CD4-positive, alpha-beta memory T cell (primary cell): ENCODE measurements at places on chromosomes 3 and 15. TPM values are rescaled to one million over a fixed set of nuclear protein-coding genes. Genes with fewer than 3 reads are reported as not detected.

Gene RTP3
- not detected for polyA plus RNA-seq

Gene GOLGA8R
- polyA plus RNA-seq: not detected

DNA sequence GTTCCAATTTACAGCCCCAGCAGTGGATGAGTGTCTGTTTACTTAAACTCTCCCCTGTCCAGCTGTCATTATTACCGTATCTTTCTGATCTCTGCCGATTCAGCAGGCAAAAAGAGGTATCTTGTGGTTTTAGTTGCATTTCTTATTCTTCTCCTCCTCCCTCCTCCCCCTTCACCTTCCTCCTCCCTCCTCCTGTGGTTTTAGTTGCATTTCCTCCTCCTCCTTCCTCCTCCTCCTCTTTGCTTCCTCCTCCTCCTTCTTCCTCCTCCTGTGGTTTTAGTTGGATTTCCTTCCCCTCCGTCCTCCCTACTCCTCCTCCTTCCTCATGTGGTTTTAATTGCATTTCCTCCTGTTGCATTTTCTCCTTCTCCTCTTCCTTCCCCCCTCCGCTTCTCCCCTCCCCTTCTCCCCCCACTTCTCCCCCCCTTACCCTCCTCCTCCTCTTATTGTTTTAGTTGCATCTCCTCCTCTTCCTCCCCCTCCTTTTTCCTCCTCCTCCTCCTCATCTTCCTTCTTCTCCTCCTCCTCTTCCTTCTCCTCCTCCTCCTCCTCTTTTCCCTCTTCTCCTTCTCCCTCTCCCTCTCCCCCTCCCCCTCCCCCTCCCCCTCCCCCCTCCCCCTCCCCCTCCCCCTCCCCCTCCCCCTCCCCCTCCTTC lies 25.3 kb upstream of the VPS33B start:
- H3K4me1 ChIP-seq: peaks cover 21% of the 10 kb centered on the region
- no peak overlapping the region for H3K27ac ChIP-seq
- DNase-seq: peak; percentile 11
- H3K36me3 ChIP-seq: no peaks in the 10 kb centered on the region

GRCh38 chr3:150220799-150221198 lies 187.3 kb upstream of the TSC22D2 start:
- DNase-seq: no peak
- peaks cover 5% of the 10 kb centered on the region for H3K4me1 ChIP-seq
- H3K27me3 ChIP-seq: peaks cover 9% of the 10 kb centered on the region
- no peak overlapping the region for H3K27ac ChIP-seq

GRCh38 chr3:71018799-71019198 lies 564.7 kb downstream of the FOXP1 start:
- H3K4me1 ChIP-seq: peaks cover 27% of the 10 kb centered on the region
- peaks cover 11% of the 10 kb centered on the region for H3K36me3 ChIP-seq
- H3K27me3 ChIP-seq: no peaks in the 10 kb centered on the region
- H3K27ac ChIP-seq: no peak overlapping the region

DNA sequence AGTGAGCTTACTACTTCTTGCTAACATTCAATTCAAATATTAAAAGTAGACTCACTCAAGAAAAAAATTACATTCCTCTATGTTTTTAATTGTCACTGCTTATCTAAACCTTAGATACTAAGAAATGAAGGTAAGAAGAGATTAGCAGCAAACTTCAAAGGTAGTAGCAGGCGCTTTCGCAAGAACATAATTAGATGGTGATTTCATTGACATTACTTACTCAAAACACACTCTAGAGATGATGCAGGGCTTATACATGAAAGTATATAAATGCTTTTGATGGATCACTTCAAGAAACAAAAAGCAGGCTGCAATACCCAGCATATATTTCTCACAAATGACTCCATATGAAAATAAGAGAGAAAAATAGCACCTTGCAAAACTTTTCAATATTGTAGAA lies 86.8 kb downstream of the FSIP1 start:
- H3K4me3 ChIP-seq: no peak overlapping the region
- no peaks in the 10 kb centered on the region for H3K4me1 ChIP-seq
- no peaks in the 10 kb centered on the region for H3K27me3 ChIP-seq

DNA sequence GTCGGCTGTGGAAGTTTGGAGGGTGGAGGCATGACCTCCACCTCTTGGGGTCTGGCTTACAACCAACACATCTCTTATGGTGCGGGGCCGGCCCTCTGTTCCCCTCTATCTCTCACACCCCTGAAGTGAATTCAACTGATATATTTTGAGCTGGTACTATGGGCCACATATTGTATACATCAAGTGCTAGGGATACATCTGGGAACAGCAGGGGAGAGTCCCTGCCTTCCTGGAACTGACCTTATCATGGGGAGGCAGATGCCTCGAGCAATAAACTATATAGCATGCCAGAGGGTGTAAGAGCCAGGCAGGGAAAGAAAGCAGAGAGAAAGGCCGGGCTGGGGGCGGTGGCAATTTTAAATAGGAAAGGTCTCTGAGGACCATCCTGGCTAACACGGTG lies 60.4 kb upstream of the TRPM1 start:
- no peaks in the 10 kb centered on the region for H3K27me3 ChIP-seq
- no peaks in the 10 kb centered on the region for H3K4me1 ChIP-seq

- peaks cover 16% of the 10 kb centered on the region for H3K4me1 ChIP-seq
- H3K27me3 ChIP-seq: no peaks in the 10 kb centered on the region
- H3K27ac ChIP-seq: no peak overlapping the region
- no peak overlapping the region for H3K4me3 ChIP-seq
Measured at GRCh38 chr15:79957741-79958140, 13.3 kb downstream of the BCL2A1 start.

- no peaks in the 10 kb centered on the region for H3K36me3 ChIP-seq
- no peak overlapping the region for H3K4me3 ChIP-seq
- DNase-seq: no peak
- H3K27ac ChIP-seq: no peak overlapping the region
- no peaks in the 10 kb centered on the region for H3K27me3 ChIP-seq
Measured at GRCh38 chr3:188697127-188697526, 474.6 kb upstream of the TPRG1 start.

DNA sequence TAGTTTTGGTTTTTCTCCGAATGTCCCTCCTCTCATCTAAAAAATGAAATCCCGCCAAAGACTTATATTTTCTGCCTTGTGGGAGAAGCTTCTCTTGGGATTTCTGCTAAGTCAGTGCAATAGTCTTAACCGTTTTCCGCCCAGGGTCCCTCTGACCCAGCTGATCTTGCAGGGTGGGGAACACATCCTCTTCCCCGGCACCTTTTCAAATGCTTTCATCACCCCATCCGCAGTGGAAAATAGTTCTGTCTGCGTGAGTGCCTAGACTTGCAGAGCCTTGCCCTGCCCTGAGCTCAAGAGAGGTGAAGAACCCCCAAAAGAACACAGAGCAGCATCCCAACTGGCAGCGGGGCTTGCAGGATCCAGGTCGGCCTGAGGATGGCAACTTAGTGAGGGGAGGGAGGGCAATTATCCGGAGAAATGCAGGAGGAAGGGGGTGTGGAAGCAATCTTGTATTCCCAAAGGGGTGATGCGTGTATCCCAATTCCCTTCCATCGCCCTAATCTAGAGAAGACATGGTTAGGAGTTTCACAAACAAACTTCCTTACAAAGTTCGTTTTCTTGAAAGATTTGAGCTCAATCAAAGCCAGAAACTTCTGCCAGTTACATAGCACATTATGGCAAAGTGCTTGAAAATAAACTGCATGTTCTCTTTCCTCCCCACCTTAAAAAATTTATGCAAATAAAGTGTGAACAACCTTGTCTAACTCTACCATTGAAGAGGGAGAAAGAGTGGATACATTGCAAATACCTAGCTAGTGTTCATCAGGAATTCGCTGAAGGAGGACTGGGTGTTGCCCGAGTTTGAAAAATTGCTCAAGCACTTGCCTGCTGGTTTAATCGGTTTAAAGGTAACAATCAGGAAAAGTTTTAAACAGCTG lies 79.9 kb downstream of the NR2F2 start:
- no peak overlapping the region for H3K4me3 ChIP-seq
- no peaks in the 10 kb centered on the region for H3K4me1 ChIP-seq
- peaks cover 9% of the 10 kb centered on the region for H3K27me3 ChIP-seq
- H3K36me3 ChIP-seq: no peaks in the 10 kb centered on the region
- no peak overlapping the region for H3K27ac ChIP-seq

Gene CACNA2D2
- 0.24 TPM for polyA plus RNA-seq

GRCh38 chr3:110731148-110731547 lies 340.5 kb upstream of the NECTIN3 start:
- H3K27ac ChIP-seq: no peak overlapping the region
- H3K36me3 ChIP-seq: no peaks in the 10 kb centered on the region
- H3K4me3 ChIP-seq: no peak overlapping the region
- H3K4me1 ChIP-seq: no peaks in the 10 kb centered on the region
- DNase-seq: no peak
- no peaks in the 10 kb centered on the region for H3K27me3 ChIP-seq

Gene CLEC3B
- polyA plus RNA-seq: not detected

Gene ROPN1
- polyA plus RNA-seq: not detected

DNA sequence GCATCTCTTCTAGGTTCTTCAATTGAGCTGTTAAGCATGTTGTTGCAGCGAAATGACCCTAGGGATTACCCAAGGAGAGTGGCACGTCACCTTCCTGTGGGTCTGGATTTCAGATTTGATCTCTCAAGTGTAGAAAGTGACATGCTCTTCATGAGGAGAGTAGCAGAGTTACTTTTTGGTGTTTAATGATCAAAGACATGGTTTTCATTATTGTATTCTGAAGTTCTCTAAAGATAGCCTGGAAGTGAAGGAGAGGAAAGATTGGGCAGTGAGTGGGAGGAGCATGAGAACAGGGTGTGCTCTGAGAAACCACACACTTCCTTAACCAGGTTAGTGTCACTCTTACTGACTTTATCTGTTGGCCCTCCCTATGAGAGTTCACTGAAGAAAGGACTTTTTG lies 153.6 kb downstream of the AKAP13 start:
- no peaks in the 10 kb centered on the region for H3K27me3 ChIP-seq
- no peaks in the 10 kb centered on the region for H3K36me3 ChIP-seq

DNA sequence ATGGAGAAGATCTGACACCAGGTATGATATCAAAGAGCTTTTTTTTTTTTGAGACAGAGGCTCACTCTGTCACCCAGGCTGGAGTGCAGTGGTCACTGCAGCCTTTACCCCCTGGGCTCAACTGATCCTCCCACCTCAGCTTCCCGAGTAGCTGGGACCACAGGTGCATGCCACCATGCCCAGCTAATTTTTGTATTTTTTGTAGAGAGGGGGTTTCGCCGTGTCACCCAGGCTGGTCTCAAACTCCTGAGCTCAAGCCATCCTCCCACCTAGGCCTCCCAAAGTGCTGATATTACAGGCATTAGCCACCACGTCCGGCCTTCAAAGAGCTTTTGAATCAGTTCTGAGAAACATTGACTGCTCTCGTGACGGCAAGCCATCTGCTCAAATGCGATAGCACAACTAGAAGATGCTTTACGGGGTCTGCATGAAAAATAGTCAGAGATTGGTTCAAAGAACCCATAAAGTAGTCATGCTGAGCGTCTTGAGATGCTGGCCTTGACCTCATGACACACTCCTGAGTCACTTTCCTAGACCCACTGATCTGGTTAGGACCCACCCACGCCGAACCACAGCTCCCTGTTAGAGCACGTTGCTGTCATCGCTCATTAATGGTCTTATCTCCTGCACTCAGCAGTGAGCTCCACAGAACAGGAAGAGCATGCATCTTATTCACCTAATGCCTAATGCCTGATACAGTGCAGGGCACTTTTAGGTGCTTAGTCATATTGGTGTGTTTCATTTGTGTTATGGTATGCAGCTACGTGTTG lies 57.0 kb upstream of the NR2F2 start:
- DNase-seq: no peak
- H3K27me3 ChIP-seq: no peaks in the 10 kb centered on the region
- no peak overlapping the region for H3K27ac ChIP-seq

GRCh38 chr3:136385457-136385856 lies 135.3 kb downstream of the PCCB start:
- DNase-seq: no peak
- no peaks in the 10 kb centered on the region for H3K36me3 ChIP-seq
- no peaks in the 10 kb centered on the region for H3K4me1 ChIP-seq

GRCh38 chr3:119598410-119599098 lies 869 bp downstream of the PLA1A start:
- H3K36me3 ChIP-seq: no peaks in the 10 kb centered on the region
- H3K27me3 ChIP-seq: no peaks in the 10 kb centered on the region
- no peaks in the 10 kb centered on the region for H3K4me1 ChIP-seq
- H3K27ac ChIP-seq: no peak overlapping the region
- no peak overlapping the region for H3K4me3 ChIP-seq

DNA sequence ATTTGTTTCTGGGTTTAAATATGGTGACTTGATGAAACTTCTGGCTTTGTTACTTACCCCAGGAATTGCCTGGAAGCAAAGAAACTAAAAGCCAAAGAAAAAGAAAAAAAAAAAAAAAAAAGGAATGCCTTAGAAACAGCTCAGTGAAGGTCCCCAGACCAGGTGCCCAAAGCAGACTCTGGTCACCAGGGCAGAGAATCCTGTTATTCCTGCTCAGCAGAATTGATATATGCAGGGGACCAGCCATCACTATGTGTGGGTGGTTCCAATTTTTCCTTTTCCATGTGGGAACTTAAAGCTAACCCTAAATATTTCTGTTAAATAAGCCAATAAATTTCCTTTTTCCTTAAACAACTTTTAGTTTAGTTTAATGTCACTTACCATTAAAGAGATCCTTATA lies 100.8 kb upstream of the TPRG1 start:
- H3K4me3 ChIP-seq: no peak overlapping the region
- no peaks in the 10 kb centered on the region for H3K36me3 ChIP-seq
- no peak overlapping the region for H3K27ac ChIP-seq
- H3K4me1 ChIP-seq: no peaks in the 10 kb centered on the region
- no peaks in the 10 kb centered on the region for H3K27me3 ChIP-seq

Gene ASB14
- 0.11 TPM for polyA plus RNA-seq

Gene SLC26A6
- polyA plus RNA-seq: 3.0 TPM

Gene CHRD
- not detected for polyA plus RNA-seq

- H3K4me1 ChIP-seq: peaks cover 86% of the 10 kb centered on the region
- H3K4me3 ChIP-seq: no peak overlapping the region
- H3K27ac ChIP-seq: no peak overlapping the region
- H3K36me3 ChIP-seq: peaks cover 27% of the 10 kb centered on the region
- no peaks in the 10 kb centered on the region for H3K27me3 ChIP-seq
Measured at GRCh38 chr3:108067768-108068167, 23.1 kb downstream of the CD47 start.

Gene UPK1B
- not detected for polyA plus RNA-seq

- H3K27me3 ChIP-seq: peaks cover 15% of the 10 kb centered on the region
- peaks cover 13% of the 10 kb centered on the region for H3K4me1 ChIP-seq
- H3K4me3 ChIP-seq: no peak overlapping the region
- no peak for DNase-seq
Measured at GRCh38 chr15:66706225-66706732, 4.2 kb downstream of the SMAD6 start.

DNA sequence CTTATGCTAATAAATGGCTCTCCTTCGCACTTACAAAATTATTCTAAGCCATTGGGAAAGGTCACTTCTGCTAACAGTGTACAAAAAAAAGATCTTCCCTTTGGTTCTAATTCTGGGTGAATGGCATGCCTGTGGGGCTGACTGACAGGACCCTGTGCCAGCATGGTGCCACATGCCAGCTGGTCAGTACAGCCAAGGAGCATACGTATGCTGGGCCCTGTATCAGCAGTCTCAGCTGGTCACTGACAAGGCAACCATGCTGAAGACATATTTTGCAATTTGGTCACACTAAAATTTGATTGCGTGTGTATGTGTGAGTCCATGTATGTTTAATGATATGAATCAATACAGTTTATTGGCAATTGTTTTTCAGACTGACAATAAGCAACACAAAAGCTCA lies 246.1 kb downstream of the TBL1XR1 start:
- no peaks in the 10 kb centered on the region for H3K36me3 ChIP-seq
- H3K27ac ChIP-seq: no peak overlapping the region
- H3K4me1 ChIP-seq: no peaks in the 10 kb centered on the region
- DNase-seq: no peak
- H3K27me3 ChIP-seq: no peaks in the 10 kb centered on the region

GRCh38 chr3:31407665-31408064 lies 125.1 kb upstream of the STT3B start:
- DNase-seq: no peak
- no peaks in the 10 kb centered on the region for H3K36me3 ChIP-seq
- H3K27me3 ChIP-seq: no peaks in the 10 kb centered on the region

Gene TEX55
- polyA plus RNA-seq: not detected
